Occipital lobe (tissue), 3 donors: ENCODE measurements at places on chromosomes 2 and 18.
A peak's percentile ranks its signal among the peaks of the same experiment; 100 is the strongest.

GRCh38 chr2:72803151-72803550 lies 22.7 kb downstream of the EXOC6B start:
- DNase-seq, result no peak

GRCh38 chr2:216017365-216017764 lies 4.0 kb upstream of the MREG start:
- DNase-seq, result no peak

DNA sequence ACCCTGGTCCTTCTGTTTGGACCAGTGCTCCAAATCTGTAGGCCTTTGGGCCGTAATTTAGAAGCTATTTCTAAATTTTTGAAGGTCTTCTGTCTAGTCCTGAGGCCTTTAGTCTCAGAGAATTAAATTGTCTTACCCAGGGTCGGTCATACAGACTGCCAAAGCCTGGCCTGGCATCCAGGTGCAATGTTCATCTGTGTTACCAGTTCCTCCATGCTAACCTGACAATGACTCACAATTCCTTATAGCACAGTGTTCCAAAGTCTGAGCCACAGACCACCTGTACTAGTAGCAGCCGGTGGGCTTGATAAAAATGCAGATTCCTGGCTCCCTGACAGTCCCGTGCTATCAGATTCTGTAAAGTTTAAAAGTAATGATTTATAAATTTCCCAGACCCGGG lies 77.7 kb upstream of the MAP4K3 start:
- no peak for DNase-seq

- DNase-seq, result no peak
These were observed 265.0 kb downstream of the KCNJ3 start for GRCh38 chr2:154963511-154963910.

DNA sequence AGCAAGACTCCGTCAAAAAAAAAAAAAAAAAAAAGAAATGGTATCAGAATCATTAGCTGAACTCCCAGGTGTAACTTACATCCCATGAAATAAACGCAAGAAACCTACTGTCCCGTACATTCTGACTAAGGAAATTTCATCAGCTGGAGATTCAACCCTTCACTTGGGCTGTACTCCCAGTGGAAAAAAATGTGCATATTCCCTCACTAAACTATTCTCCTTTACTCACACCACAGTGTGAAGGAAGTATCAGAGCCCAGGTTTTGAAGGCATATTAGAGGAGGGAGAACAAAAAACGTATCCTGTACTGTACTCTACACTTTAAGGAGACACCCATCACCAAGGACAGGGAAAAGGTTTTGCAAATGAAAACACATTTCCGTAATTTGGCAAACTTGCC lies 64.3 kb downstream of the DNER start:
- no peak for DNase-seq

- no peak for DNase-seq
These were observed 3.6 kb downstream of the GNLY start for GRCh38 chr2:85697716-85698115.

GRCh38 chr2:45780541-45781463 lies 129.3 kb downstream of the PRKCE start:
- DNase-seq, result no peak

DNA sequence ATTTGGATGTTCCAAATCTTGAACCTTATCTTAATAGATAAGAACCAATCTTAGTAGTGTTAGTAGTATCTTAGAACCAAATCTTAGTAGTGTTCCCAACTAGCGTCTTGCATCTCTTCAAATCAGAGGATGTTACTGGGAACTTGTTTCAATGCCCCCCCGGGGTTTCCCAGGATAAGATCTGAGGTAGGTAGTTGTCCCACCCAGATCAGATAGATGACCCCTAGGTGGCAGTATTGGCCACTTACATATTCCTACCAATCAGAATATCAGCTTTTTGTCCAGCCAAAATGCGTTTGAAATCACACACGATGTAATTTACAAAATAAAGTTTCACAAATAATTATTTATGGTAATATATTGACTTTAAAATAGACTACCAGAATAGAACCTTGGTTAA lies 314.8 kb downstream of the MBD2 start:
- no peak for DNase-seq

DNA sequence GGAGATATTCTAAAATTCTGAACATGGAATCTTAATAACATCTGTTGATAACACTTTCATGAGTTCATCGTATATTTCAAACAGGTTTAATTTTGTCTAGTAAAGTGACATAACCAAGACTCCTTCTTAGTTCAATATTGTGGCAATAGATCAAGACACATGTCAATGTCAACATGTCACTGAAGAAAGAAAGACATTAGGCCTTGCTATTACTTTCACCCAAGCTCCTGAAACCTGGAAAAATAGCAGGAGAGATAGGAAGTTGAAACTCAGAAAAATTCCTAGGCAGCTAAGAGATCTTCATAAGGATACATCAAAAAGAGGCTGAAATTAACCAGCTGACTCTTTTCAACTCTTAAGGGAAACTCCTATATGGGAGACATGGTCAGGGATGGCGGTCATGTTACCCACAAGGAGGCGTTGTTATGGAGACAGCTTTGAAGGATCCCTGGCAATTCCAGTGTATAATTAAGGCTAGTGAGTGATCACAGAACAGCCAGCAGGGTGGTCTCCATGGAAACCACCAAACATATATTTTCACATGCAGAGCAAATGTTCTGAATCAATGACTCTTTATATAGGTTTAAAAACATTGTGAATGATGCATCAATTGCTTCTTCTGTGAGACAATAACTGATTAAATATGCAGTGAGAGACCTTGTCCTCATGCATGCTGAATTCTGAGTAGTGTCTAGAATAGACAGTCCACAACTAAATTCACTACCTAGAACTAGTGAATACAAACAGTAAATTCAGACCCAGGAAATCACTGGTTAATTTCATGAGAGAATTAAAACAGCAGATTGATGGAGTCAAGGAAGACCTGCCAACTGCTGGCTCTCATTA lies 115.3 kb upstream of the RIOK3 start:
- no peak for DNase-seq

DNA sequence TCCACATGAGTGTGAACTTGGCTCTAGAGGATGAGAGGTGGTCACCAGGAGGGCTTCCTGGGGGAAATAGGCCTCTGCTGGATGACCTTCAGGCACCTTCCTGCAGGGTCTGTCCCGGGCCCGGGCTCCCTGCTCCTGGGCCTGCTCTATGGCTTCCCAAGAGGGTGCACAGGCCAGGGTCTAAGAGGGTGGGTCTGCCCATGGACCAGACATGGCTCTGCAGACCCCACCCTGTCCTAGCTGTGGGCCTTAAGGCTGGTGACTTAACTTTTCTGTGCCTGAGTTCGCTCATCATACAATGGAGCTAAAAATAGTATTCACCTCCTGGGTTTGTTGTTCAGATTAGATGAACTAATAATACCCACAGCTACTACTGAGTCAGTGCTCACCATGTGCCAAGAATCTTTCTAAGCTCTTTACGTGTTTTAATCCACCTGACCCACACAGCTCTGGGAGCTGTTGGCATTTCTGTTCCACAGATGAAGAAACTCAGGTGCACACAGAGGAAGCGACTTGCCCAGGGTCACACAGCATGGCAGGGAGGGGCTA lies 14.4 kb downstream of the INHBB start:
- no peak for DNase-seq

DNA sequence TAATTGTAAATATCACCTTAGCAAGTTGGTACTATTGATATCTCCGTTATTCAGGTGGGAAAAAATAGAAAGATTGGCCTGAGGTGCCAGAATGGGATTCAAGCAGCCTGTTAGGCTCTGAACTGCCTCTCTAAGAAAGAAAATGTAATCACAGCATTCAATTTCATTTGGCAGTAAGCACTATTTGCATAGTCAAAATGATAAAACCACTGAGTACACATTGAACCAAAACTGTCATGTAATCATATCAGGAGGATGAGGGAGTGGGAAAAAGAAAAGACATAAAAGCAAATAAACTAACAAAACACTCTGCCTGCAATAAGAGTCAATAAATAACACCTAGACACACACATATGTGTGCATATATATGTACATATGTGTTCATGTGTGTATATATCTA lies 103.9 kb upstream of the TACR1 start:
- DNase-seq, result no peak

DNA sequence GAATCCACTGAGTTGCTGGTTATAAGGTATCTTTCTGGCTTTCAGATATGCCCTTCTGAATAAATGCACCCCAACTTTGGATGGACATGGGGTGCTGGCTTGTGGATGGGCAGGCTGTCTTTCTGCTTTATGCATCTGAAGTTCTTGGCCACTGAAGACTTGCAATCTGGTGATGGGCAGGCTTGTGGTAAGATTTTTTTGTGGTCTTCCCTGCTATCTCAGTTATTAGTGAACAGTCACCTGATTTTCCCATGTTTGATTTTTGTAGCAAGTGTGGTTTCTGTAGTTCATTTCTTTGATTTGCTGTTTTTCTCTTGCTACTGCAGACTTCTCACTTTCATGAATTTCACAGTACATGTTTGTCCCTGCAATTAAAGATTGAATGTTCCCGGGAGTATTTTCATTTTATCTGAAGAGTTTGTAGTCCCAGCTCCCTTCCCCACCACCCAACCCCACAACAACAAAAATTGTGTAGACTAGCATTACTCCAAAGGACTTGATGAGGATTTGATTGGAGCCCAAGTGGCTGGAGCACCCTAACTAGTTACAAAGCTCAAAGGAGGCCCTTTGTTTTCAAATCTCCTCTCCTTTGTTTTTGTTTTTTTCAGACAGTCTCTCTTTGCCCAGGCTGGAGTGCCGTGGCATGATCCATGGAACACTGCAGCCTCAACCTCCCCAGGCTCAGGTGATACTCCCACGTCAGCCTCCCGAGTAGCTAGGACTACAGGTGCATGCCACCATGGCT lies 63.6 kb upstream of the MGAT5 start:
- DNase-seq, result no peak

DNA sequence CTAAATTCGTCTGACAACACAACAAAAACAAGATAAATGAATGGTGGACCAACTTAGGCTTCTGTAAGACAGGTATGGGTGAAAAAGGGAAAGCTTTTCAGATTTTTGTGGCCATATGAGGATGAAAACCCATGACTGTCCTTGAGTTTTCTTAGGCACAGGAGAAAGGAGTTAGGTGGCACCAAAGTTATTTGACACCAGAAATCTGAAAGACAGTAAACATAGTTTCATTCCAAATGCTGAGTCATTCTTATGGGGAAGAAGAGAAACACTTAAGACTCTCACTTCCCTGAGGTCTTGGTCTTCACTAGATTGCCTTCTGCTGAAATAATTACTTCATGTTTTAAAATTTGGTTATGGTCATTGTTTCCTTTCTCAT lies 5.2 kb upstream of the GPD2 start:
- no peak for DNase-seq

GRCh38 chr2:160387558-160388262 lies 105.9 kb downstream of the RBMS1 start:
- DNase-seq, result no peak

DNA sequence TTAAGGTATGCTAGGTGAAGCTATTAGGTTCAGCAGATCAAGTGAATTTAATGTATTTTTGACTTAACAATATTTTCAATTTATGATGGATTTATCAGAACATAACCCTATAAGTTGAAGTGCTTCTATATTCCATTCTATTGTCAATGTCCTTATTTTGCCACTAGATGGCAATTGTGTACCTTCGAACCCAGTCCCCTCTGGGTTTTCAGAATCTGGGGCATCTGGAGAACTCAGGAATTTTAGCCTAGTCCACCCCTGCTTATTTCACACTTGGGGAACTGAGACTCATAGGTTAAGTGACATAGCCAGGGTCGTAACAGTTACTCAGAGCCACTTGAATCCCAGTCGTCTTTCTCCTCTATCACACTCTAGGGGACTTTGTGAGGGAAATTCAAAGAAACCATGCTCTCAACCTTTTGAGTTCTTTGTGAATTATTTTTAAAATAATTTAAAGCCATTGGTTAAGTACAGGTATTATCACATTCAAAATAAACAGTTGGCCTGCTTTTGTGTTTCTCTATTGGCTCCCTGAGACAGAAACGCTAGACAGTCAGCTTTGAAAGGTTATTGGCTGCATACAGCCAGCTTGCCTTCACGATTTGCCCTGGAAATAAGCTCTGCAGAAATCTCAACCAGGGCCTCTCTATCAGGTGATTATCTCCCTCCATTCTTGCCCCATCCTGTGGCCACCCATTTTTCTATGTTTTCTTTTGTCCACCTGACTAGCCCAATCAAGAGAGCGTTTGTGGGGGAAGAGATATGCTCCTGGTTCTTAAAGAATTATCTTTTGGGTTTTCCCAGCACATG lies 145.0 kb downstream of the TTC27 start:
- DNase-seq, result peak; percentile 5

DNA sequence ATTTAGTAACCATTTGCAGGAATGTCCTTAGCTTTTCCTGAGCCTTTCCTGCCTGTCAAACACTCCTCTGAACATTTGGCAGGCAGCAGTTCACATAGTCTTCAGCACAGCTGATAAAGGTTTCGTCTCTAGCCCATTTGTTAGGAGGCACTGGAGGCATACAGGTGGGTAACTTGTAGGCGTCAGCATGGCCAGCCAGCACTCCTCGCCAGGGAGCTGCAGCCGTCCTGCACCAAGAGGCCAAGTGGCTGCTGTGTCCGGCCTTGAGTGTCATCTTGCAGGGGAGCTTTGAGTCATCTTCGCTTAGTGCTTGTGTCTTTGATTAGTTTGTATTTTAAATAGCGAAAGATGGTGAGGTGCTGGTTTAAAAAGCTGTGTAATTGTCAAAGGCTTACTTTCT lies 120.3 kb upstream of the NFATC1 start:
- no peak for DNase-seq

DNA sequence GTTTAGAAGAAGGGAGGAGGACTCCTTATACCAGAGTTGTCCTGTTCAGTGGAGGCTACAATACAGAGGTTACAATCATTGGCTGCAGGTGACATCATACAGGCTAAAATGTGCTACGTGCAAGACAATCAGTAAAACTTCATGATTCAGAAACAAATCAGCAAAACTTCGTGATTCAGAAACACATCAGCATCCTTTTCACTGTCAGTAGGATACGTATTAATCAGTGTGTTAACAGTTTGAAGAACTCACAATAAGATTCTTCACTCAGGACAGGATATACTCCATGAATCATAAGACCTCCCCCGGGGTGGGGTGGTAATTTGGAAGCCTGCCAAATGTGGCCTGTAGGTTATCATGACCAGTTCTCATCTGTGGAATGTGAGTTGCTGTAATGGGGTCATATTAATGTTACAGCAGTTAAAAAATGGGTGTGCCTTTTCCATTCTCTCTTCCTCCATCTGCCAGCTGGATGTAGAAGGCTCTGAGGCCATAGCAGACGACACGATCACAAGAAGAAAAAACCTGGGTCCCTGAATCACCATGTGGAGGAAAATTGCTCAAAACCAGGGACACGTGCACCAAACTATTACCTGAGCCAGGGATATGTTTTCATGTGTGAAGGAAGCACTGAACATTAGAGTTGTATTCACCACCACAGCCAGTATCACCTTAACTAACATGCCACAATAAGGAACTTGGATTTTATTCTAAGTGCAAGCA lies 134.8 kb upstream of the CREB1 start:
- DNase-seq, result no peak

- DNase-seq, result no peak
These were observed 38.0 kb downstream of the ADNP2 start for GRCh38 chr18:80147037-80147417.

- no peak for DNase-seq
These were observed 109.1 kb downstream of the IRS1 start for GRCh38 chr2:226690461-226691024.

- no peak for DNase-seq
These were observed 254.7 kb upstream of the THUMPD2 start for GRCh38 chr2:40033781-40034180.
